ENCODE measurements at places on chromosomes 2 and 18.
A peak's percentile ranks its signal among the peaks of the same experiment; 100 is the strongest.

DNA sequence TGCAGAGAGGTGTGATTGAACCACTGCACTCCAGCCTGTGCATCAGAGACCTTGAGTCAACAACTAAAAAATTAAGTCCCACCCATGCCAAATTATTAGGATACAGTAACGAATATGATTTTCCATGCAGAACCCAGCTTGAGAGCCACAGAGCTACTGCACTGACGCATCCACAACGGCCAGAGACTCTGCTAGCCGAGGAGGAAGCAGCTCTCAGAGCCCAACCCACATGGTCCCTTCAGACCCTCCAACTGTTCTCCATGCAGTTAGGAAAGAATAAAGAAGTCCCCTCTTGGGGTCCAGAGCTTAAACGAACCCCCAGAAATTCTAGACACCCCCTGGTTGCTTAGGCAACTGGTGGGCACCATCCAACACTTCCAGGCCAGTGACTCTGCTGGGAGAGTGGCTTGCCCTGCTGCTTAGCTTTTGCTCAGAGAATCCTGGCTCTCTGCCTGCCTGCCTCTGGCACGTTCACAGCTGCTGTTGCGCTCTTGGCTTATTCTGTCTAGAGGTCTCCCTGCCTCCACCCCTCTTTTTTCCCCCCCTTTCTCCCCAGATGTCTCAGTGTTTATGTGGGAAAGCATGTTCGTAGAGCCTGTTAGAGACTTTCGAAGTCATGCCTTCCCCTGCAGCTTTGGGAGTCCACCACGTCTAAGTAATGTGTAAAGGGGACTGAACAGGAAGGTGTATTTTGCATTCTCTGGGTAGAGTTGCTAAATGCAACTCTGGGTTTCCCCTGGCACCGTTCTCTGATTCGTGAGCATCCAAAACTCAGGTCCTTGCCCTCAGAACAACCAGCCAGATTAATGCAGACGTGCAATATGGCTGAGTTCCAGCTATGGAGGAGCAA lies 26.0 kb upstream of the SP3 start:
- DNase-seq = peak; percentile 80

- no peak for DNase-seq
Observed at GRCh38 chr2:27727257-27727656, 44.3 kb upstream of the MRPL33 start.

DNA sequence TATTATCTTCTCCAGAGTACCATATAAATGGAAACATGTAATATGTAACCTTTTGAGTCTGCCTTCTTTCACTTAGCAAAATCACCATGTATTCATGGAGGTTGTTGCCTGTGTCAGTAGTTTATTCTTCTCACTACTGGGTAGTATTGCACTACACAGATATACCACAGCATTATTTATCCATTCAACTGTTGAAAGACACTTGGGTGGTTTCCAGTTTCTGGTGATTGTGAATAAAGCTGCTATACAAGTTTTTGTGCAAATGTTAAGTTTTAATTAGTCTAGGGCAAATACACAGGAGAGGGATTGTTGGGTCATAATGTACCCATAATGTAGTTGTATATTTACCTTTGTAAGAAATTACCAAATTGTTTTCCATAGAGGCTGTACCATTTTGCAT lies 29.6 kb upstream of the RPRD1A start:
- DNase-seq = no peak

DNA sequence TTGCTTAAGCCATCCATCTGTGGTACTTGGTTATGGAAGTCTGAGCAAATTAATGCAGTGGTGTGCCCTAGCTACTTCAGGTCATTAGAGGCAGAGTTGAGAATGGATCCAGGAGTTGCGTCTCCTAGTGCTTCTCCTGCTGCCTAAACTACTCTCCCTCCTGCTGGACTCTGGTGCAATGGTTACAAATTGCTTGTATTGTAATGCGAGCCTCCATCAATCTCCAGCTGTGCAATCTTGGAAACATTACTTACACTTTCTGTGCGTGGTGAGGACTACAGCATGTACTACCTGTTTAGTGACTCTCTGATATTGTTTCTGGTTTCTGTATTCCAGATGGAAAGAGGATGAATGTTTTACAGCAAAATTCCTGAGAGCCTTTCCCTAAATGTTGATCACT lies 119.0 kb upstream of the CYRIA start:
- no peak for DNase-seq

- no peak for DNase-seq
Observed at GRCh38 chr2:159912580-159912979, 114.6 kb upstream of the CD302 start.

DNA sequence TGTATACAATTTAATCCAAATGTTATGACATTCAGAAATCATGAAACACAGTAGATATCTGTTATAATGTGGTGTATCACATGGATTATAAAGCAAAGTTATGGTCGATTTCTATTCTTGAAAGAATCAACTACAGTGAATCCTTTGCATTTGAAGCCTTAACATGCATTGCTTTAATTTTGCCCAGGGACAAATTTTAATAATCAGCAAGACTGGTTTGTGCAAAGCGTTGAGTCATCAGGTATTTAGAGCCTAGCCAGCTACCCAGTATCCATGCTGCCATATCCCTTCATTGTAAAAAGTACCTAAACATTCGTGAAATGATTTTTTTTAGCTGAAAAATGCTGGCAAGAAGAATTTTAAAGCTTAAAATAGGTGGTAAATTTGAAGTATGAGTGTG lies 8.9 kb upstream of the SPDYA start:
- DNase-seq = no peak

GRCh38 chr2:34949316-34949715 lies 1350.2 kb upstream of the FAM98A start:
- no peak for DNase-seq

DNA sequence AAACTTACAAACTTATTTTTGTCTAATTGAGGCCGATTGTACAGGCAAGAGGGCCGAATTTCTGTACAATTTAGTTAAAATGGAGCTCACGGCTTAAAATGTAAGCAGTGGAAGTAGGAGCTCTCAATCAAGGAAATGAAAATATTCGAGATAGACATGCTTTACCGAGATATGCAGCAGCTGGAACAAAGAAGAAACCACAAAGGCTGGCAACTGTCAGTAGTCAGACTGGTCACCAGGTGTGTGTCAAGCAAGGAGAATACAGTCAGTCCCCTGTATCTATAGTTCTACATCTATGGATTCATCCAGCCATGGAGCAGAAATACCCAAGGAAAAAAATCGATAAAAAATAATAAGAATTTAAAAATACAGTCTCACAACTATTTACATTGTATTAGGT lies 122.6 kb downstream of the WDSUB1 start:
- no peak for DNase-seq

GRCh38 chr2:44102790-44103562 lies 65.7 kb upstream of the PPM1B start:
- DNase-seq = no peak

GRCh38 chr2:62313449-62314227 lies 117.7 kb downstream of the B3GNT2 start:
- DNase-seq = no peak

DNA sequence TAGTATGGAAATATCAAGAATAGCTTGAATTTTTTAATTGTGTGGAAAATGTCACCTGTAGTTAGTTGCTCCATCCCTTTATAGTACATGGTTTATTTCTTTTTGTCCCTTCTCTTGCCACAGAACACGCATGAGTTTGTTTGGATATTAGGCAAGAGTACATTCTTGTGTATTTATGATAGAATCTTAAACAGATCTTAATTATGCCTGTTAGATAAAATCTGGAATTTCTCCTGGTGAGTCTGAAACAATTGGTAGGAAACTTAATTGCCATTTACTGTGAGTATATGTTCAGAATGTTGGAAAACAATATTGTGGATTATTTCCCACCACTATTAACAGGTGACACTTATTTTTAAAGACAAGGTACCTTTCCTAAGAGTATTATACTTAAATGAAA lies 30.2 kb upstream of the CABYR start:
- no peak for DNase-seq

- DNase-seq = peak; percentile 57
Observed at GRCh38 chr2:32485399-32485798, 128.6 kb downstream of the BIRC6 start.

GRCh38 chr2:146806364-146807005 lies 1038.3 kb upstream of the ACVR2A start:
- DNase-seq = peak; percentile 5

DNA sequence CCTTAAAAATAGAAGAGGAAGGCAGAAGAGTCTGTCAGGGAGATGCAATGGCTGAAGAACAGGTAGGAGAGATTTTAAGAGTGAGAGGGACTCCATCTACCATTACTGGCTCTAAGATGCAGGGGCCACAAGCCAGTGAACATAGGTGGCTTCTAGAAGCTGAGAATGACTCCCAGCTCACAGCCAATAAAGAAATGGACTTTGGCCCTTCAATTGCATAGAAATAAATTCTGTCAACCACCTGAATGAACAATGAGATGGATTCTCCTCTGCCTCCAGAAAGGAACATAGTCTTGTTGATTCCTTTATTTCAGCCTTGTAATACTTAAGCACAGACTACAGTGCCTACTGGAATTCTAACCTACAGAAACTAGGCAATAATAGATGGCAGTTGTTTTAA lies 603.3 kb upstream of the NXPH2 start:
- DNase-seq = no peak

DNA sequence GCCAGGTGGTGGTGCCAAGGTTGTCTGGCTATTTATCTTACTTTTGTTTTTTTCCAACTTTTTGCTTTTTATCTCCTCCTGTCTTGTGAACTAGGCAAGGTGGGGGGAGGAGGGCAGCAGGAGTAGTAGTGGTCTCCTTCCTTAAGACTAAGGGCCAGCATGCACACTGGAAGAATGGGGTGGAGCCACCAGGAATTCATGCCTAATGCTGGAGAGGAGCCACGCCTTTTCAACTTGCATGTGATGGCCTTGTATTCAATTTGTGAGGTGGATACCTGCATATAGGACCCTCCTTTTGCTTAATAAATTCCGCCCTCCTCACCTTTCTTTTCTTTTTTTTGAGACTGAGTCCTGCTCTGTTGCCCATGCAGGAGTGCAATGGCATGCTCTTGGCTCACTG lies 37.6 kb upstream of the CLASP1 start:
- no peak for DNase-seq

DNA sequence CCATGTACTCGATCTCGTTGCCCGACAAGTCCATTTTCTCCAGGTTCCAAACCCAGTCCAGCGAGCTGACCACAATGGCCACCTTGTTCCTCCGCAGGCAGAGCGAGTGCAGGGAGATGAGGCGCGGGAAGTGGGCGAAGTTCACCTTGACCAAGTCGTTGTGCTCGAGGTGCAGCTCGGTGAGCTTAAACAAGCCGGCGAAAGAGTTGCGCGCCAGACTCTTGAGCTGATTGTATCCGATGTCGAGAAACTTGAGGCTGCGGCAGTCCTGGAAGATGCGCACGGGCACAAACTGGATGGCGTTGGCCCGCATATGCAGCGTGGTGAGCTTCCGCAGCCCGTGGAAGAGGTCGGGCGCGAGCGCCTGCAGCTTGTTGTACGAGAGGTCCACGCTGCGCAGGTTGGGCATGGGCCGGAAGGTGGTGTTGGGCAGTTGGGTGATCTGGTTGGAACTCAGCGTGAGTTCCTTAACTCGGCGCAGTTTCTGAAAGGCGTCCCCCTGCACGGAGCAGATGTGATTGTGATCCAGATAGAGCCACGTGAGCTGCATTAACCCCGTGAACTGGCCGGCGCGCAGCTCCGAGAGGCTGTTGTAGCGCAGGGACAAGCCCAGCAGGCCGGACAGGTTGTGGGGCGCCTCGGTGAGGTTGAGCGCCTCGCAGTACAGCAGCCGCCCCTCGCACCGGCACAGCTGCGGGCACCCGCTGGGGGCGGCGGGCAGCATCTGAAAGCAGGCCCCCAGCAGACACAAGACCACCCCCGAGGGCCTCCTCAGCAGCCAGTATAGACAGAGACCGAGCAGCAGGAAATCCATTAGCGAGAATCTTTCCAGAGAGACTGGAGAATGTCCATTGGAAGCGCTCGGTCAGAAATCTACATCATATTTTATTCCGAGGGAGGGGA lies 1.3 kb downstream of the LRRTM1 start:
- no peak for DNase-seq

GRCh38 chr2:26043109-26043508 lies 9.2 kb downstream of the RAB10 start:
- no peak for DNase-seq

DNA sequence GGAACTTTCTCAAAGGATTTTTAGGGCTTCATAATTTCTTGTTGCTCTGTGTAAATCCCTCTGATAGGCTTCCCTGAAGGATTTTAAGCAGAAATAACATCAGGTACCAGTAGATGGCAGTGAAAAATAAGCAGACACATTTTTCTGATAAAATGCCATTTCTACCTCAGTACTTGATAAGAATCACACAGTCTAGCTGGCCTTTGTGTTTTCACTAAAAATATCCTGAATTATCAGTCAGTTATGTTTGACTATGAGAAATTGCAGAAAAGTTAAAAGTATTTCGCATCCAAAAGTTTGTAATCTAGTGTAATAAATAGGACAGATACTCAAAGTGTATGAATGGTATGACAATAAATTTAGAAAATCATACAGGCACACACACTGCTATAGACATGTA lies 68.7 kb downstream of the DNAJC10 start:
- peak; percentile 25 for DNase-seq

DNA sequence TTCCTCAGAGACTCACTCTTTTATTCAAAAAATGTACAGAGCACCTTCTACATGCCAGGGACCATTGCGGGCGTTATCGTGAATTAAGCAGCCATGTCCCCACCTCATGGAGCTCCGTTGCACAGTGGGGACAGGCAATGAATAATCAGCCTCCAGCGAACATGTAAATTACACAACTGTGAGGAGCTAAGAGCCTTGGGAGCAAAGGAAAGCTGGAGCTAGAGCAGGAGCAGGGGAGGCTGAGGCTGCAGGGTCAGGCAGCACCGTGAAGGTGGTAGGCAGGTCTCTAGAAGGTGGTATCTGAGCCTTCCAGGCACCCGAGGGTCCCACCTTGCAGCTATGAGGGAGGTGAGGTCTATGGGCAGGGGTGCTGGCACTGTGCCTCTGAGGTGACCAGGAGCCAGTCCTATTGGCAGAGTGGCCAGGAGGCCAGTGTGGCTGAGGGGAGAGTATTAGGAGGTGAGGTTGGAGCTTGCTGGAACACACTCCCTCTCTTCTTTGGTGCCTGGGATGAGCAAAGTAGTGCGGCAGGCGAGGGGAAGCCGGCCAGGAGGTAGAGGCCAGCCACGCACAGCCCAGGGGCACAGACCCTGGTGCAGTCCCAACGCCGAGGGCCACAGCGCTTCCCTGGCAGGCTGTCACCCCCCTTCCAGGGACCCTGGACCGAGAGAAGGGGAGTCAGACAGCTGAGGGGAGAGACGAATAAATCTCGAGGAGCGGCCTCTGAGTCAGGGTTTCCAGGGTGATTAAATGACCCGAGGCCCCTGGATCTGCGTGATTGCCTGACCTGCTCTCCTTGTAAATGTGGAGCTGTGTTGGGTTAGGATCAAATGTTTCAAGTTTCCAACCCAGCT lies 167.3 kb downstream of the SEPTIN10 start:
- no peak for DNase-seq

GRCh38 chr2:71798266-71799012 lies 345.1 kb downstream of the DYSF start:
- no peak for DNase-seq

All from stromal cell of bone marrow (primary cell).